ENCODE measurements at places on chromosomes 6 and 20.
A peak's percentile ranks its signal among the peaks of the same experiment; 100 is the strongest.

DNA sequence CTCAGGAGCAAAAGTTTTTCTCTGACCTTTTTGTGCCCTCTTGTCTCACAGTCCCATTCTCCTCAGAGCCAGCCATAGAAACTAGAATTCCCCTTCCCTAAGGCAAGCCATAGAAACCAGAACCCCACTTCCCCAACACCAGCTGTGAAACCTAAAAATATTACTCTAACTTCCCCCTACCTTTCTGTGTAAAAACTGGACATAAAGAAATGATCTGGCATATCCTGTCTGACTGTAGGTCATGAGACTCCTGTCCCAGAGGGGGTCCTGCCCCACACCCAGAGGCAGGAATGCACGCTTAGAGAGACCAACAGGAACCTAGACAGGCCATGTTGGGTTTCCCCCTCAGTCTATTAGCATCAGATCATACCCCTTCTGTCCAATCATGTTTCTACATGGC is 140.6 kb upstream of the SLC22A16 start:
- DNase-seq = no peak

- no peak for DNase-seq
Observed at GRCh38 chr6:74197310-74197709, 501.3 kb downstream of the CD109 start.

GRCh38 chr6:3867641-3868502 is 18.7 kb downstream of the FAM50B start:
- peak; percentile 70 for DNase-seq

GRCh38 chr20:59751075-59751711 is 146.9 kb downstream of the PHACTR3 start:
- peak; percentile 37 for DNase-seq

DNA sequence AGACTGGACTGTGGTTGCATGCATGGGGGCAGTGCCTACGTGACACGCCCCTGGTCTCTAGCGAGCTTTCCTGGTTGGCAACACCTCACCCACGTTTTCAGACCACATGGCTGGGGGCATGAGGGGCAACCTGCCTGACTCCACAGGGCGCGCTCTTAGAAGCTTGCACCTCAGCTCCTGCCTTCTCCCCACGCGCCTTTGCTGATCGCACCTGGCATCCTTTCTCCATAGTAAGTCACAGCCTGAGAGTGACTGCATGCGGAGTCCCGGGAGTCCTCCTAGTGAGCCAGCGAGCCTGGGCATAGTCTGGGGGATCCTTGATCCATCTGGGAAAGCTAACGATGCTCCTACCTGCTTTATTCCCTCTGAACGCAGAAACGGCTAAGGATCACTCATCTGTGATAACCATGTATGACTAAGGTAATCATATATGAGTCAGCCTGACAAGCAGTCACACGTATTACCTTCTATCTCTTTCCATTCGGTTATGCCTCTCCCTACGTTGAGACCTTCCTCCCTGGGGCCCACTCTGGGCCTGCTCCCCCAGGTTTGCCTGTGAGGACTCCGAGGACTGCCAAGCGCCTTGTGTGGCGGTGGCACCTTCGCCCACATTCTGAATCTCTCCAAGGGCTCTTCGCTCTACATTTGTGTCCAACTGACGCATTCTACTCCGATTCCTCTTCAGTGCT is 4.5 kb downstream of the TCFL5 start:
- DNase-seq = no peak

GRCh38 chr6:55696501-55696900 is 117.5 kb upstream of the HMGCLL1 start:
- no peak for DNase-seq

DNA sequence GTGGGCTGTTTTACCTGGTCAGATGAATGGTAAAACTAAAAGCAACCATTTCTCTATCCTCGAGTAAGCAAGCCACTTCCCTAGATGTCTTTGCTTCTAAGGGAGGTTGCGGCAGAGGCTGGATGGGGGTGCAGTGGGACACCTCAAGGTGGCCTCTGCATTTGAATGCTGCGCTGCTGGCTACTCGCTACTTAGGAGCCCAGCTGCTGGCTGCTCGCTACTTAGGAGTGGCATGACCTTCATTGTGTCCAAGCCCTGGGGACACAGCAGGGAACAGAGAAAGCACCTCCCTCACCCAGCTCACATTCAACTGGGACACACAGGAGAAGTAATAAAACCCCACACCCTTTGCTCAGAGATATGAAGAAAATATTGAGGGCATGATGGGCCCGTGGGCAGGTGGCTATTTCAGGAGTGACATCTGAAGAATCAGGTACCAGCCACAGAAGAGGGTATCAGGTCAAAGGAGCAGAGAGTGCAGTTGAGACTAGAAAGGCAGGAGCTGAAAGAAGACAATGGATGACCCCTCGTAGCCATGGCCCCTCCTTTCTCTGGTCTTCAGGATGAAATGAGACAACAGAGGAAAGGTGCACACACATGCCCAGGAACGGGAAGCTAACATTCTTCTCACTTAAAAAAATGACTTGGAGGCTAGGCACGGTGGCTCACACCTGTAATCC is 149.4 kb downstream of the ZMYND8 start:
- DNase-seq = no peak

- DNase-seq = no peak
Observed at GRCh38 chr6:11036977-11037430, 7.1 kb downstream of the ELOVL2 start.

DNA sequence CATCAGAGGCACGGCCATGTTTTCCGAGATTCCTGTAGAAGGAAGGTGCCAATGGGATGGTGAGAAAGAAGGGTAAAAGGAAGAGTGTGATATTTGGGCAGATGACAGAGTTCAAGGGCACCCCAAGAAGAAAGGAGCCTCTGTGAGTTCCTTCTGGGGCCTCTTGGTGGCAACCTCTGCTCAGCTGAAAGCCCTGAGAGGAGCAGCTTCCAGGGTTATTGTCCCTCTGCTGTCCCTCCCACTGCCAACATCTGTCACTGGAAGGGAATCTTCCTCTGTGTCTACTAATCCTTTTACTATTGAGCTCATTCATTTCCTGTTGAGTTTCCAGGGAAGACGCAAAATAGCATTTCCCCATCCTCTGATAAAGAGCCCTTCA is 40.0 kb upstream of the KCNK16 start:
- no peak for DNase-seq

DNA sequence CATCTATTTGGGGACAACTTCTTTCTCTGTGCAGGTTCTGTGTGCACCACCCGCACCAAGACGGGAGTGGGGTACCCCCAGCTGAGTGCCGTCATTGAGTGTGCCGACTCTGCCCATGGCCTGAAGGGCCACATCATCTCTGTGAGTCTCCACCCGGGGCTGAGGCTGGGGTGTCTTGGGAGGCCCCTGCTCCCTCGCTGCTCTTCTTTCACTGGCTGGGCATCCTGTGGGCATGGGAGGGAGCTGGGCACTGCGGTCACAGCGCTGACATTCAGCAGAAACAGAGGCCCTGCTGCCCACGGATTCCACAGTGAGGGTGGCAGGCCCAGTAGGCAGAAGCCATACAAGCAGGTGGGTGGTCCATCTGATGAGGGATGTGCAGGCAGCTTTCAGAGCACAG is 40.4 kb downstream of the GMPR start:
- DNase-seq = no peak

GRCh38 chr20:34129518-34130162 is 17.6 kb upstream of the EIF2S2 start:
- DNase-seq = peak; percentile 29

GRCh38 chr20:56111961-56112730 is 106.8 kb upstream of the CBLN4 start:
- no peak for DNase-seq

DNA sequence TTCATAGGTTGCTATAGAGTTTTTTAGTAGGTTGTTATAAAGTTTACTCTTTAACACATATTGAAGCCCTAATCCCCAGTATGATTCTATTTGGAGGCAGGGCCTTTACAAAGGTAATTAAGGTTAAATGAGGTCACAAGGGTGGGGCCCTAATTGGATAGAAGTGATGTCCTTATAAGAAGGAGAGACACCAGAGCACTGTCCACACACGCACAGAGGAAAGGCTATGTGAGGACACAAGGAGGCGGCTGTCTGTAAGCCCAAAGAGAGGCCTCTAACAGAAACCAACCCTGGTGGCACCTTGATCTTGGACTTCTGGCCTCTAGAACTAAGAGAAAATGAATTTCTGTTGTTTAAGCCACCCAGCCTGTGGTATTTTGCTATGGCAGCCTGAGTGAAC is 98.5 kb downstream of the GJA10 start:
- DNase-seq = no peak

GRCh38 chr20:54184071-54184470 is 10.3 kb upstream of the CYP24A1 start:
- DNase-seq = no peak

DNA sequence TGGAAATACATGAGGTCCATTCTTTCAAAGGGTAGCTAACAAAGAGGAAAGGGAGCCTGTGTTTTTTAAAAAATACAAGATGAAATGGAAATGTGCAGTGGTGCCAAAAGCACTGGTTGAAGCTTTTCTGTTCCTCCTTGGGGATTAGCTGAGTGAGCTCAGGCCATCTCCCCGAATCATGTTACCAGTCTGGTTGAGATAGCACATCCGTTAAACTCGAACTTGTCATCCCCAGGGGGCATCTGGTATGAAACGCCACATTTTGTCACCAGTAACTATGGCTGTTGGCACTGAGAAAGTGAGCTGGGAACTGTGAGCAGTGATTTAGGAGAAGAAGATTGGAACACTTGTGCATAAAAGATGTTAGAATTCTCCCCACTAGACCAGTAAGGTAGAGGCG is 196.2 kb downstream of the SAMD5 start:
- DNase-seq = no peak

Measured in T-helper 2 cell (primary cell).